ENCODE measurements at places on chromosomes 13 and 19. TPM values are rescaled to one million over a fixed set of nuclear protein-coding genes. Genes with fewer than 3 reads are reported as not detected.

- H3K27ac ChIP-seq = no peak overlapping the region
- H3K27me3 ChIP-seq = no peaks in the 10 kb centered on the region
- no peak for DNase-seq
- no peak overlapping the region for H3K4me3 ChIP-seq
These were observed 24.4 kb downstream of the PPP2R1A start for GRCh38 chr19:52214241-52214640.

GRCh38 chr19:43519436-43520088 lies 7.4 kb downstream of the ETHE1 start:
- no peaks in the 10 kb centered on the region for H3K27me3 ChIP-seq
- H3K4me3 ChIP-seq = no peak overlapping the region
- no peak overlapping the region for H3K27ac ChIP-seq
- H3K36me3 ChIP-seq = peaks cover 4% of the 10 kb centered on the region
- peak; percentile 81 for DNase-seq

- H3K27me3 ChIP-seq = no peaks in the 10 kb centered on the region
- DNase-seq = no peak
- no peaks in the 10 kb centered on the region for H3K4me1 ChIP-seq
- H3K4me3 ChIP-seq = no peak overlapping the region
- no peak overlapping the region for H3K27ac ChIP-seq
These were observed 335.5 kb upstream of the EDNRB start for GRCh38 chr13:78254113-78254512.

DNA sequence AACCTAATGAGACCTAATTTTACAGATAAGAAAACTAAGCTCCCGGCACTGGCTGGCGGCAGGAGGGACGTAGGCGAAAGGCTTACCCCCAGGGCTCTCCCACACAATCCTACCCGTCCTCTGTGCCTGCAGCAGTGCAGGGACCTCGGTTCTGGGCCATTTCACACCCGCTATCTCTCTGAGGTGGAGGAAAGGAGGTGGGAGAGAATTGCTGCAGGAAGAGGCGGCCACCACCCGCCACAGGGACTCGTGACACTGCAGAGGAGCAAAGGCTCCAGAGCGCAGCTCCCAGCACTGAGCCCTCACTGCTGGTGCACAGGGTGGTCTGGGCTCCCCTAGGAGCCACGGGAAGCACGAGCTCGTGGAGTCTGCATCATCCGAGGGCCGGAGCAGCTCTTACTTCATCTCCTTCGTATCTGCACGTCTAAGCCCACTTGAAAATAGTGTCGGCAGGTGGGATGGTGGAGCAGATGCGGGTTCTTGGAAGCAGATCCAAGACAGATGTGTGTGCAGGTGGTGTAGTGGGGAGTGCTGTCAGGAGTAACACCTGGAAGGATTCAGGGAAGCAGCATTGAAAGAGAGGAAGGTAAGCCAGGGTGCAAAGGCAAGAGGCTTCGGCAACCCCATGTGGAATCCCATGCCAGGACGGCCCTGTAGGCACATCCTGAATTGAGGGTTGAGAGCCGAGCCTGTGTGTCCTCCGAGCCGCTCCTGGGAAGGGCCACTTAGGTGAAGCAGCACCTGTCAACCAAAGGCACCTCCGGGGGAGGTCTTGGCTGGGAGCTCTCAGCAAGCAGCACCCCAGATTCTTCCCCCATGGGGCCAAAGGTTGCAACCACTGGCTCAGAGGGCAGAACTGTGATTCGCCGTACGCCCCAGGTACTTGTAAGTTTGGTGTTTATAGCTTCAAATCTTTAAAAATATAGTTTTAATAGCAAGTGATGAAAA lies 115.8 kb upstream of the SPACA7 start:
- no peaks in the 10 kb centered on the region for H3K27me3 ChIP-seq
- no peak overlapping the region for H3K4me3 ChIP-seq
- H3K36me3 ChIP-seq = no peaks in the 10 kb centered on the region

GRCh38 chr13:21443171-21443570 lies 15.9 kb downstream of the ZDHHC20 start:
- no peaks in the 10 kb centered on the region for H3K4me1 ChIP-seq
- DNase-seq = no peak
- no peak overlapping the region for H3K4me3 ChIP-seq
- H3K27me3 ChIP-seq = no peaks in the 10 kb centered on the region

Gene WTIP
- 0.16 TPM for total RNA-seq

Gene SLC1A6
- not detected for total RNA-seq

Gene EXOC3L2
- total RNA-seq = not detected

All from CD4-positive, alpha-beta T cell (primary cell).